ENCODE measurements at places on chromosomes 5 and 9. TPM values are rescaled to one million over a fixed set of nuclear protein-coding genes. Genes with fewer than 3 reads are reported as not detected.

The PCDHGC3 gene
- 36.1 TPM for total RNA-seq

The TLX3 gene
- total RNA-seq: not detected

The NSG2 gene
- not detected for total RNA-seq

The PTGES2 gene
- 67.6 TPM for total RNA-seq
